ENCODE measurements at places on chromosomes 5 and 9.

- no peak overlapping the region for H3K27ac ChIP-seq
- no peak for DNase-seq
- H3K36me3 ChIP-seq, result no peaks in the 10 kb centered on the region
- no peak overlapping the region for H3K4me3 ChIP-seq
- no peaks in the 10 kb centered on the region for H3K4me1 ChIP-seq
These were observed 37.2 kb upstream of the HNRNPA0 start for GRCh38 chr5:137791387-137791786.

DNA sequence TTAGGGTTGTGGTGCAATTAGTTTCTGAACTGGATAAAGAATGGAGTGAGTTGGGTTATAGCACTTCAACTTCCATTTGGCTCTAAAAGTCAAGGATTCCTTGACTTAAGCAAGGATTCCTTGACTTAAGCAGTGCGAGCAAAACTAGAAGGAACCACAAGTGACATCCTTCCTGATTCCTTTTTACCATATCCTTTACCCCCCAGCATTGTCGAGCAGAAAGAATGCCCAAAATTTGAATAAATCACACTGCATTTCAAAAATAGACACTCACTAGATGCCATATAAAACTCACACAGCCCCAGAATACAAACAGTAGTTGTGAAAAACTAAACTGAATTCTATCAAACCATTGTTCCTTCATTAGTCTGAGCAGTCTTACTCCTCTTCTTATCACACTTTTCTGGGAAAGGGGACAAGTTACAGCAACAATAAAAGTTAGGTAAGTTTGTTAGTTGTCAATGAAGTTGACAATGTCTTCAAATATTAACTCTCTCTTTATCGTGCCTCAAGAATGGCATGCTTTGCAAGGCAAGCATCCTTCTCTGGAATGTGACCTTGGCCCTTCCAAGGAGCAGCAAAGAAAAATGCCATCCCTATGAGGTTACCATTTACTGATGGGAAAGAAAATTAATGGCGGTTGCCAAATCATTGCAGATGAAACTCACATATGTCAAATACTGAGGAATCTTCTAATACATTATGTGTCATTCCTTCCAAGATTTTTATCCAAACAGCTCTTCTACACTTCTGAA lies 273.3 kb upstream of the ANKRD55 start:
- H3K36me3 ChIP-seq, result no peaks in the 10 kb centered on the region
- no peaks in the 10 kb centered on the region for H3K27me3 ChIP-seq
- no peak overlapping the region for H3K27ac ChIP-seq
- no peak for DNase-seq
- peaks cover 16% of the 10 kb centered on the region for H3K4me1 ChIP-seq

GRCh38 chr5:81397176-81397575 lies 3.2 kb upstream of the ACOT12 start:
- H3K27ac ChIP-seq, result no peak overlapping the region
- no peaks in the 10 kb centered on the region for H3K36me3 ChIP-seq
- H3K4me3 ChIP-seq, result no peak overlapping the region
- no peak for DNase-seq
- H3K4me1 ChIP-seq, result no peaks in the 10 kb centered on the region

GRCh38 chr9:35686222-35687203 lies 3.2 kb downstream of the TPM2 start:
- 0 out of 2 replicates have a peak, but pooled peaks cover 4% of the 10 kb centered on the region for H3K27me3 ChIP-seq
- H3K4me1 ChIP-seq, result no peaks in the 10 kb centered on the region

DNA sequence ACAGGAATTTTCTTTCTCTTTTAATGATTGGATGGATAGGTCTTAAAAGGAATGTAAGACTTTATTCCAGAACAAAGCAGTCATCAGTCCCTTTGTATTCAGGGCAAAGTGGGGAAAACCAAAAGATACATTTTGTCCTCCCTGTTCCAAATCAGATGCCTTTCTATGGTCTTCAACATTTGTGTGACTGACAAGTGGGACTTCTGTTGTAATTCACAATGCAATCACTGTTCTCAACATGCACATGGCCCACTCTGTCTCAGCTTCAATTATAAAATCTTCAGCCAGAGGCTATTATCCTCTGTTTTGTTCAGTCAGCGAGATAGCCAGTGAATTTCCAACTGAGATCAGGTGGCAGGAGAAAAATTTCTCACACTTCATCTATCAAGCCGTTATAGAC lies 95.5 kb upstream of the ERBIN start:
- no peak overlapping the region for H3K4me3 ChIP-seq
- no peaks in the 10 kb centered on the region for H3K27me3 ChIP-seq
- DNase-seq, result no peak
- peaks cover 9% of the 10 kb centered on the region for H3K4me1 ChIP-seq
- no peak overlapping the region for H3K27ac ChIP-seq

- H3K27me3 ChIP-seq, result no peaks in the 10 kb centered on the region
- no peak overlapping the region for H3K4me3 ChIP-seq
- no peak for DNase-seq
- H3K4me1 ChIP-seq, result peaks cover 6% of the 10 kb centered on the region
- H3K27ac ChIP-seq, result no peak overlapping the region
These were observed 7.9 kb upstream of the RFESD start for GRCh38 chr5:95638632-95639031.

DNA sequence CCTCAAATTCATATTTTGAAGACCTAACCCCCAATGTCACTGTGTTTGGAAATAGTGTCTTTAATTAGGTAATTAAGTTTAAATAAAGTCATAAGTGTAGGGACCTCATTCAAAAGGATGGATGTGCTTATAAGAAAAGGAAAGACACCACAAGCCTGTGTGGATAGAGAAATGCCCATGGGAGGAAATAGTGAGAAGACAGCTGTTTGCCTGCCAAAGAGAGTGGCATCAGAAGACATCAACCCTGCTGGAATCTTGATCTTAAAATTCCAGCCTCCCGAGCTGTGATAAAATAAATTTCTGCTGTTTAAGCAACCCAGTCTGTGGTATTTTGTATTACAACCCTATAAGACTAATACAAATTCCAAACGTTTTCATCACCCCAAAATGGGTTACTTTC lies 1867.9 kb upstream of the NUDT12 start:
- H3K4me3 ChIP-seq, result no peak overlapping the region
- H3K27me3 ChIP-seq, result no peaks in the 10 kb centered on the region
- DNase-seq, result no peak

GRCh38 chr5:67149951-67150523 lies 46.6 kb downstream of the CD180 start:
- H3K36me3 ChIP-seq, result no peaks in the 10 kb centered on the region
- no peak overlapping the region for H3K4me3 ChIP-seq
- DNase-seq, result no peak

DNA sequence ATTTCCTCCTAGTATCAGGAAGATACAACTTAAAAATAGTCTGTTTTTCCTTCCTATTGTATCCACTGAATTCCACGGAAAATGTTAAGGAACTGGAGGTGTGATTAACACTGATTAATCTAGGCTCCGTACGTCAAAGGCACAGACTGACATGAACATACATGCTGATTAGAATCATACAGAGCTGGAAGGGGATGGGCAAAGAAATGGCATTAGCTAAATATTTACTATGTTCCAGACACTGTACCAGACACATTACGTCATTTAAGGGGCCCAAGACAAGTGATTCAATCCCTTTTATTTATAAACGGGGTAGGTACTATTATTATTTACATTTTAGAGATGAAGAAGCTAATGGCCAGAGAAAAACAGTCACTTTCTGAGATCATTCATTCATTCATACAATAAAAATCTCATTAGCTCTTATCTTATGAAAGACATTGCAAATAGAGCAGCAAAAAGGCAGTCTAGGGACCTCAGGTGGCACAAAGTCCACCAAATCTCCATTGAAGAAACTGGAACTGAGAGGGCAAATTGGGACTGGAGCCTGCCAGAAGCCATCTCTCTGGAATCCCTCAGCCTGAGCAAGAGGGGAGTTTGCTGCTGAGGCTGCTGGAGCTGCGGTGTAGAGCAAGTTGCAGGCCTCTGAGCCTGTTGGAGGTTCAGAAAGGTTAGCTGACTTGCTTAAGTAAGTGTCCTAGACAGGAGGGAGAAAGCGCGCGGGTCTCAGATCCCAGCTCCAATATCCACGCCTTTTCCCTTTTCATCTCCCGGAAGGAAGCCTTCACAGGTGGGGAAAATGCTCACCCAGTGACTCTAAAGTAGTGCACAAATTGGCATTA lies 1.6 kb upstream of the TGFBR1 start:
- no peaks in the 10 kb centered on the region for H3K36me3 ChIP-seq
- H3K27ac ChIP-seq, result no peak overlapping the region
- no peak for DNase-seq
- H3K27me3 ChIP-seq, result no peaks in the 10 kb centered on the region

DNA sequence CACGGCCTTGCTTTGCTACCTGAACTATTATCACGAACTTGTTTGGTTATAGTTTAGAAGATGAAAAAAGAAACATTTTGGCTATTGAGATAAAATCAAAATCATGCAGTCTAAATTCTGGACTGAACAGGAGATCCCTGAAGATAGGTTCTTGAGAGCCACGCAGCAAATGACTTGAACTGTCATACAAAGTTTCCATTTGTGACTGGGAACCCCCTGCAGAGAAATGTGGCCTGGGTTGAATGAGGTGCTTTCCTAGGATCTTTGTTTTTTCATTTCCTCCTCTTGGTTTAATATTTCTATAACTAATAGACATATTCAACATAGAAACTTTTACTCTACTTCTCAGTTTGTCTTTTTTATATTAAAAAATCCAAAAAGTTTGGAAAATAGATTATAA lies 184.7 kb upstream of the TRPM3 start:
- no peaks in the 10 kb centered on the region for H3K27me3 ChIP-seq
- H3K4me3 ChIP-seq, result no peak overlapping the region
- peaks cover 22% of the 10 kb centered on the region for H3K4me1 ChIP-seq
- no peak for DNase-seq

DNA sequence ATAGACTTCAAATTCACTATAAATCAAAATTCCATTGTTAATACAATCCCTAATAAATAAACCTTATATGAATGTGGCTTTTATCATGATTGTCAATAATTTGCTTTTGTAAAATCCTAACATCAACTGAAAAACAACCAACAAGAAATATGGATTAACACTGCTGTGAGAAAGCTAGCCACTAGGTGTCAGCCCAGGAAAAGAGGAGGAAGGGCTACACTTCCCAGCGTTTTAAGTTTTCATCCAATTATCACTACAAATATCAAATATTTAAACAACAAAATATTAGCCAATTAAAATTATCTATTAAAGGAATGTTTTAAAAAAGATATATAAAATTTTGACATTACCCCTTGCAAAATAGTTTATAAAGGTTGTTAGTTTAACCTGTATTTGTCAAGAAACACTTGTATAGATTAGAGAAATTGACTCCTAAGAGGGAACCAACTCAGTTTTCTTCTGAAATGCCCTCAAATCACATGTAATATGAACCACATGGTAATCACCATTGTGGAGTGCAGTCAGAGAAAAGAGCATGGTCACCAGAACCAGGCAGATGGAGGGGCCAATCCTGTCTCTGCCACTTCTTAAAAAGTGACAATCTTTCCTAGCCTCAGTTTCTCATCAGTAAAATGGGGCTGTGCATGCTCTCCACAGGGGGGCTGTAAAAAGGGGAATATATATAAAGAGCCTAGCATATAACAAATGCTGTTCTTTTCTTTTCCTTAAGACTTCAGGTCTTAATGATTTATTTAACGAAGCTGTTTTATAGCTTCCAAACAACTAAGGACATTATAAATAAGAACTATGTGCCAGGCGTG lies 188.2 kb downstream of the CRB2 start:
- no peaks in the 10 kb centered on the region for H3K4me1 ChIP-seq
- no peak overlapping the region for H3K4me3 ChIP-seq
- no peaks in the 10 kb centered on the region for H3K36me3 ChIP-seq
- DNase-seq, result peak; percentile 38

- H3K36me3 ChIP-seq, result no peaks in the 10 kb centered on the region
- H3K4me3 ChIP-seq, result no peak overlapping the region
- H3K4me1 ChIP-seq, result no peaks in the 10 kb centered on the region
- H3K27me3 ChIP-seq, result no peaks in the 10 kb centered on the region
These were observed 142.2 kb downstream of the MED27 start for GRCh38 chr9:131937451-131937850.

- no peak overlapping the region for H3K27ac ChIP-seq
- no peaks in the 10 kb centered on the region for H3K36me3 ChIP-seq
- no peaks in the 10 kb centered on the region for H3K27me3 ChIP-seq
- DNase-seq, result no peak
- no peak overlapping the region for H3K4me3 ChIP-seq
These were observed 597.0 kb downstream of the PSAT1 start for GRCh38 chr9:78893774-78894401.

DNA sequence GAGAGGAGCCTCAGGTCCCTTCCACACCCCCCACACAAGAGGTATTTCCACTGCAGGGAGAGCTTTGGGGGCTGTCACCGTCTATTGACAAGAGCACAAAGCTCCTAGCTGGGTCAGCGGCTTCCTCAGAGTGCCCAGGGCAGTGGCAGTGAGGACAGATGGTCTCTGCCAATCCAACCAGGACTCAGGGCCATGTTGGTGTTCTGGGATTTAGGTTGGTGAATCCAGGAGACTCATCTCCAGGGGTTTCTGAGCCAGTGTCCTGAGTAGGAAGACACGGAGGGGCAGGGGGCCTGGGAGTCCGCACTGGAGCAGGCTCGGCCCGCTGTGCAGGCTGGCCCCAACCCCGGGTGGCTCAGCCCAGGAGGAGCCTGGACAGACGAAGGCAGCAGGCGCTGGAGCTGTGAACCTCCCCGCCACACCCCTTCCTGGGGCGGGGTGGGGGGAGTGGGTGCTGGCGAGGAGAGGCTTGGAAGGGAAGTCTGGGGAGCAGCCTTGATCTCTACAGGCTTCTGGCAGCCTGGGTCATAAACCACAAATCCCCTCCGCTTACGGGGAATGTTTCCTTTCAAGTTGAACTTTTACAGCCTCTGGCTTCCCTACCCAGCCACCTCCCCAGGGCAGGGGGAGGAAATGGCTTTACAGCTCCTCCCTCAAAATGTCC lies 19.6 kb downstream of the CRB2 start:
- no peaks in the 10 kb centered on the region for H3K36me3 ChIP-seq
- H3K27ac ChIP-seq, result no peak overlapping the region
- H3K27me3 ChIP-seq, result peaks cover 55% of the 10 kb centered on the region
- H3K4me1 ChIP-seq, result no peaks in the 10 kb centered on the region
- no peak overlapping the region for H3K4me3 ChIP-seq
- no peak for DNase-seq

DNA sequence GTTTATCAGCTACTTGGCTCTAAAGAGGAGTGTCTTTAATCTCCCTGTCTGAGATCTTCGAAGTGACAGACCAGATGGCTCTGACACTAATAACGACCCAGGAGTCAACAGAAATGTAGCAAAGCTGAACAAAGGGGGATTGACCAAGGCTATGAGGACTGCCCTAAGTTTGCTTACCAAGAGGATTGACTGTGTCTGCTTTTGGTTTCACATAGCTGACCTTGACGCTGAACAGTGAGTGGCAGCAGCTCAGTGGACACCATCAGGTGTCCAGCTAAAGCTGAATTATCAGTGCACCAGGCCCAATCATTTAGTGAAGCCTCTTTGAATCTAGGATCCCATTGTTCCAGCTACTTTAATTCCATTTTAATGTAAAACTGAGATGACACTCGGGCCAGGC lies 262.6 kb downstream of the COX7C start:
- H3K27me3 ChIP-seq, result no peaks in the 10 kb centered on the region
- H3K4me3 ChIP-seq, result no peak overlapping the region
- no peaks in the 10 kb centered on the region for H3K36me3 ChIP-seq

- no peak for DNase-seq
- H3K36me3 ChIP-seq, result no peaks in the 10 kb centered on the region
- H3K27ac ChIP-seq, result no peak overlapping the region
- H3K4me3 ChIP-seq, result no peak overlapping the region
- no peaks in the 10 kb centered on the region for H3K27me3 ChIP-seq
- peaks cover 20% of the 10 kb centered on the region for H3K4me1 ChIP-seq
These were observed 20.6 kb downstream of the ELL2 start for GRCh38 chr5:95940758-95941682.

Measured in MM.1S (cell line).